ENCODE measurements at places on chromosomes 7 and 10.

DNA sequence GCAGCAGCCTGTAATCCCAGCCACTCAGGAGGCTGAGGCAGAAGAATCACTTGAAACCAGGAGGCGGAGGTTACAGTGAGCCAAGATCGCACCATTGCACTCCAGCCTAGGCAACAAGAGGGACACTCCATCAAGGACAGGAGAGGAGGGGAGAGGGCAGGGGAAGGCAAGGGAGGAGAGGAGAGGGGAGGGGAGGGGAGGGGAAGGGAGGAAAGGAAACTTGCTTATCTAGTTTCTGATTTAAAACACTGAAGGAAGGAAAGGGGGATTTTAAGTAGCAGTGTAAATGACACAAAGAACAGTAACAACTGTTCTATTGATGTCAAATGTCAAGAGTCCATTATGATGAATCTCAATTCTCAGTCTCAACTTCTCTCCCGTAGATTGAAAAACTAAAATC lies 43.7 kb downstream of the SRPK2 start:
- no peak for DNase-seq

GRCh38 chr7:151060416-151061212 lies 1.2 kb downstream of the SLC4A2 start:
- no peak for DNase-seq

GRCh38 chr7:18495412-18496340 lies at the start of gene HDAC9:
Gene HDAC9, plus strand, starts transcription at chr7:18495749. Its CDS starts 554 bp downstream, at chr7:18496303.
- no peak for DNase-seq

DNA sequence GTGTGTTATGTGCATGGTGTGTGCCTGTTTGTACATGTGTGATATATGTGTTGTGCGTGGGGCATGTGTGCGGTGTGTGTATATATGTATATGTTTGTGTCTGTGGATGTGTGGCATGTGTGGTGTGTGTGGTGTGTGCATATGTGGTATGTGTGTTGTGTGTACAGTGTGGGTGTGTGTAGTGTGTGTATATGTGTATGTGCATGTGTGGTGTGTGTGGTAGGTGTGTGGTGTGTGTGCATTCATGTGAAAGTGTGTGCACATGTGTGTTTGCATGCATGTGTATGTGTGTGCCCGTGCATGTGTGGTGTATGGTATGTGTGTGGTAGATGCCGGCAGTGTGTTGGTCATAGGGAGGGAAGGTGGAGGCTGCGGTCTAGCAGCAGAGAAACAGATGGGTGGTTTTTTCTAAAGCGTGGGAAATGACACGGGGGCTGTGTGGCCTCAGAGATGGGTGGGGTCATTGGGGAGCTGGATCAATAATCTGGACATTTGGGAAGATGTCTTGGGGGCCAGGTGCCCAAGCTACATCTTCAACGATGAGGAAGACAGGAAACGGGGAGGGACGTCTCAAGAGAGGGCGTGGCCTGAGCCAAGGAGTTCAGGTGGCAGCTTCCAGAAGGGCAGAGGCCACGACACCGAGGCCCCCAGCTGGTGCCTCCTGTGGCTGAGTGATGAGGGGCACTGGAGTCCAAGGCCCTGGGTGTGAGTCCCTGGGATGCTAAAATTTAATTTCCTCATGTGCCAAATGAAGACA lies 481.3 kb downstream of the DNAJB6 start:
- no peak for DNase-seq

DNA sequence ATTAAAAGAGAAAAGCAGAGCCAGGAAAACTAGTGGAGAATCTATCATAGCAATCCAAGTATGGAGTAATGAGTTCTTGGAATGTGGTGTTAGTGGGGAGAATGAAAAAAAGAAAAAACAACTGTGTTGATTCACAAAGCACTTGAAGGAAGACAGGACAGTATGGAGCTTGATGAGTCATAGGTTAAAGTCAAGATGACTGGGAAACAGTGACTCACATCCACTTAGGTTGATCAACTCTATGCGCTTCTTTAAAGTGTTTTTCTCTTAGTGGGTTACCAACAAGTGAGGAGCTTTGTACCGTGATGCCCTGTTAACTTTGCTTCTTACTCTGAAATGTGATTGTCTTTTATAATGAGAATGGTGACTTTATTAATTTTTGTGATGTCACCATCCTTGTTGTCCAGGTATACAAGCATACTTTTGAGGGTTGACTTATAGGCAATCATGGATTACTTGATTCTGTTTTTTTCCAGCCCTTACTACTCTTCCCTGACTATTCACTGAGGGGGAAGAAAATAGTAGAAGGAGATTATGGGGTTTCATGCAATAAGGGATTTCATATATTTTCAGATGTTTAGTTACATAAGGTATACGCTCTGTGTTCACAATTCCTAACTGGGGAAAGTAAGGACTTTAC lies 32.1 kb upstream of the MDFIC start:
- DNase-seq = no peak

GRCh38 chr10:116271593-116272439 lies 1.2 kb downstream of the GFRA1 start:
- no peak for DNase-seq

- DNase-seq = peak; percentile 24
Measured at GRCh38 chr7:98418636-98419315, 17.9 kb upstream of the BAIAP2L1 start.

GRCh38 chr10:21172930-21173801 lies 276.1 kb upstream of the NEBL start:
- no peak for DNase-seq

DNA sequence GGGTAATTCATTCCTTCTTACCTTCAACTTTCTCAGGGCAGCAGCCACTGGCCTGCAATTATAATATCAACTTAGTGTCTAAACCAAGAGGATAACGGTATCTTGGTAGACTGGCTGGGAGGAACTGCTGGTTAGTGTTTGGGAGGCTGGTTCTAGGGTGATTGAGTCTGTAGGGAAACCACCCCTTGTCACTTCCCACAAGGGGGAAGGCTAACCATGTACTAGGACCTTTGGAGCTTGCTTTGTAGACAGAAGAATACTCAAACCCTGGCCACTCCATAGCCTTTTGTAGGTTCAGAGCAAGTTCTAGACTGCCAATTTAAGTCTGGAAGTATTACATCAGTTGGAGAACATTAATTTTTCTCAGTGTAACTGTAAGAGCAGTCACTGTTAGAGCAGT lies 51.3 kb downstream of the NHLRC2 start:
- DNase-seq = no peak

GRCh38 chr7:146494952-146495596 lies 378.5 kb downstream of the CNTNAP2 start:
- no peak for DNase-seq

DNA sequence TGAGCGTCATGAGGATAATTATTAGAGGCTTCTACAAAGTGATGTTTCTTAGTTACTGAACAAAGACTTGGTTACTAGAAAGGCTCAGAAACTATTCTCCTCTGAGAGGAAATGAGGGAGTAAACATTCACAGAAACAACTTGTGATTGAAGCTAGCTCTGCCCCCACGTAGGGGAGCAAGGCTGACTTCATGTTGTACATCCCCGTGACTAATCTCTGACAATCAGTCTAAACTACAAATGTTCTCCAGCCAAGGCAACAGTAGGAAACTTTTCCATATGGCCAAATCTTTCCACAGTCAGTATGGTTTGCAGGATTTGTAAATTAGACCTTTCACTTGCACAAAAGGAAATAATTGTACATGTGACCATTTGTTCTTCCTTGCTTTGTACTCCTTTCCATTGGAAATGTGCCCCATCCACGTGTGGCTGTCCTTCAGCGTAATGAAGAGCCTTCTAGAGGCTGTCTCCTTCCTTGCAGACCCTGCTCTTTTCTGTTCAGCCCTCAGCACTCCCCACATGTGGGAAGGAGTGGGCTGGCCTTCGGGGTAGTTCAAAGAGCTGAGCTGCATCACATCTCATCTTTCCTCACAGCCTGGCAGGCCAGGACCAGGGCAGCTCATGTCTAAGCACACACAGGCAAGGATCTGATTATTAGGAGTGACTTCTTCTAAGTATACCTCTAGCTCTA lies 93.5 kb downstream of the PCGF5 start:
- DNase-seq = no peak

DNA sequence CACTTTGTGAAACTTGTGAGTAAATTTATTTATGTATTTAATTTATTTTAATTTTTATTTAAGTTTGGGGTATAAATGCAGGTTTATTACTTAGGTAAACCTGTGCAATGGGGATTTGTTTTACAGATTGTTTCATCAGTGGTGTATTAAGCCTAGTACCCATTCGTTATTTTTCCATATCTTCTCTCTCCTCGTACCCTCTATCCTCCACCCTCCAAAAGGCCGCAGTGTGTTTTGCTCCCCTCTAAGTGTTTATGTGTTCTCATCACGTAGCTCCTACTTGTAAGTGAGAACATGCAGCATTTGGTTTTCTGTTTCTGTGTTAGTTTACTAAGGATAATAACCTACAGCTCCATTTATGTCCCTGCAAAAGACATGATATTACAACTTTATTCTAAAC lies 145.4 kb upstream of the SMIM30 start:
- DNase-seq = no peak

- DNase-seq = no peak
Measured at GRCh38 chr7:22823142-22823497, 471 bp upstream of the TOMM7 start.

- DNase-seq = no peak
Measured at GRCh38 chr10:32985775-32986350, 27.8 kb upstream of the ITGB1 start.

DNA sequence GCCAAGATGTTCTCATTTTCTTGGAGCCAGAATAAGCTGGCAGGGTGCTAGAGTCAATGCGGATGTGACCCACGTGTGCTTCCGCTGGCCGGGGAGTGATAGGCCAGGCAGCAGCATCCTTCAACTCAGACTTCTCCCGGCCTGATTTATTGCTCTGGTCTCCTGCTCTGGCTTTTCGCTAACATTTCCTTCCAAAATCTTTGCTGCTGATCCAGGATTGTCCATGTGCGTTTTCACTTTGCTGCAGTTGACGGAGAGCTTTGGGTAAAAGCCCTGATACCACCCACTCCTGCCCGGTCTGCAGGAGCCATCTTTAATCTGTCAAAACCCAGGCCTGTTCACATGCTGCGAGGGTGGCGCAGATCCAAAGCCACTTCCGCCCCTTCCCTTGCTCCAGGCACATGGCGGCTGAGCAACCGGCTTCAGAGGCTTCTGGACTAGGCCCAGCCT lies 106.8 kb downstream of the CYP26A1 start:
- no peak for DNase-seq
